ENCODE measurements at places on chromosomes 5 and 9.

DNA sequence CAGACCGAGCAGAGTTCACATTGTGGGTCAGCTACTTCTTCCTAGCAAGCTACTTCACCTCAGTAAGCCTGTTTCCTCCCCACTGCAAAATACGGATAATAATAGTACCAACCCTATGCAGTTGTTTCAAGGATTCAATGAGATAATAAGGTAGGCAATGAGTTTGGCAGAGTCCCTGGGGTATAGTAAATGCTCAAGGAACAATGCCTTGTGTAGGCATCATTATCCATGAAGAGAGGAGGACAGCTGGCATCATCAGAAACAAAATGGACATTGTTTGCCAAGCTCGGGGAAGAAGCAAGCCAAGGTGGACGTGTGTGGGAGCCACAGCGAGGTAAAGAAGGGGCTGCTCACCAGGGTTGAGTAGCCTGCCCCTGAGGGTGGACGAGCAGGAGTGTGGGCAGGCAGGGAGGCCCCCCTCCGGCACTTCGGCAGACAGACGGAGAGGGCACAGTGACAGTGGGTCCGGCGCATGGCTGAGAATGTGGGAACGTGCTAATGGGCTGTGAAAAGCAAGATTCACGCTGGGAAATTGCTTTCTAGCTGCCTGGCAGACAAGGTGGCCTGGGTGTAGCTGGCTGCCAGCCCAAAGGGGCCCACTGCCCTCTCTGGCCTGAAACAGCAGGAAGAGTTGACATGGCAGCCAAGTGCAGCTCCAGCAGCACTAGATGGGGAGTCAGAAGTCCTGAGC lies 10.1 kb downstream of the CAMK2A start:
- no peak for DNase-seq

GRCh38 chr5:43602461-43603343 lies at the start of gene NNT:
Gene NNT, plus strand, starts transcription at chr5:43603180. Its CDS starts 6,016 bp downstream, at chr5:43609196.
- peak; percentile 61 for DNase-seq

DNA sequence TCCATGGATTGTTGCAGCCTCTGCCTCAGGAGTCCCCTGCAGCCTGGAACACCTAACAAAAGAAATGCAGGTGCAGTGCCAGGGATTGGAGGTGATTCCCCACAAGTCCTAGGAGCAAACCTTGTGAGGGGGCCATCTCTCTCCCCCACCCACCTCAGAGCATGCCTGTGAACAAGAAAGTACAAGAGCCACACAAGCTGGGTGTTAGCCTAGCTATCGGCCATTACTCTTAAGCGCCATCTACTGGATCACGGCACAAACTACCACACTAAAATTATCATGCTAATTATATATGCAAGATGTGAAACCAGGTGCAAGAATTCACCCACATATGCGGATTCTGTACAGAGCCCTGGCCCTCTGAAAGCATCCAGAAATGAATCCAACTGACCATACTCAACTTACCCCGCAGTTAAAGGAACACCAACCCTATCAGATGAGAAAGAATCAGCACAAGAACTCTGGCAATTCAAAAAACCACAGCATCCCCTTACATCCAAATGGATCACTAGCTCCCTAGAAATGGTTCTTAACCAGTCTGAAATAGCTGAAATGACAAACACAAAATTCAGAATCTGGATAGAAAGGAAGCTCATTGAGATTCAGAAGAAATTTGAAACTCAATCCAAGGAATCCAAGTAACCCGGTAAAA lies 16.5 kb upstream of the PRSS3 start:
- peak; percentile 56 for DNase-seq

GRCh38 chr9:131774636-131775035 lies 34.8 kb upstream of the RAPGEF1 start:
- DNase-seq = no peak

GRCh38 chr5:51468196-51468595 lies 84.9 kb downstream of the ISL1 start:
- DNase-seq = no peak

- peak; percentile 55 for DNase-seq
Measured at GRCh38 chr9:107487521-107488374, 1.8 kb downstream of the KLF4 start.

- DNase-seq = no peak
Measured at GRCh38 chr5:137572042-137572695, 73.0 kb upstream of the SPOCK1 start.

GRCh38 chr5:29367176-29367833 lies 1826.2 kb upstream of the CDH6 start:
- DNase-seq = no peak

- no peak for DNase-seq
Measured at GRCh38 chr5:79613549-79613948, 1.3 kb downstream of the TENT2 start.

GRCh38 chr9:38318759-38319495 lies 73.6 kb upstream of the ALDH1B1 start:
- peak; percentile 43 for DNase-seq

DNA sequence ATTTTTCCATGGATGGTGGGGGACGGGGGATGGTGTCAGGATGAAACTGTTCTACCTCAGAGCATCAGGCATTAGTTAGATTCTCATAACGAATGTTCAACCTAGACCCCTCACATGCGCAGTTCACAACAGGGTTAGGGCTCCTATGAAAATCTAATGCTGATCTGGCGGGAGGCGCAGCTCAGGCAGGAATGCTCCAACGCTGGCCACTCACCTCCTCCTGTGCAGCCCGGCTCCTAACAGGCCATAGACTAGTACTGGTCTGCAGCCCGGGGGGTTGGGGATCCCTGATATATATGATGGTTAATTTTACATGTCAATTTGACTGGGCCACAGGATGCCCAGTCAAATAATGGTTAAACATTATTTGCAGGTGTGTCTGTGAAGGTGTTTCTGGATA lies 199.0 kb upstream of the NR4A3 start:
- DNase-seq = no peak

GRCh38 chr5:177366528-177367322 lies 9.0 kb downstream of the RGS14 start:
- DNase-seq = no peak

DNA sequence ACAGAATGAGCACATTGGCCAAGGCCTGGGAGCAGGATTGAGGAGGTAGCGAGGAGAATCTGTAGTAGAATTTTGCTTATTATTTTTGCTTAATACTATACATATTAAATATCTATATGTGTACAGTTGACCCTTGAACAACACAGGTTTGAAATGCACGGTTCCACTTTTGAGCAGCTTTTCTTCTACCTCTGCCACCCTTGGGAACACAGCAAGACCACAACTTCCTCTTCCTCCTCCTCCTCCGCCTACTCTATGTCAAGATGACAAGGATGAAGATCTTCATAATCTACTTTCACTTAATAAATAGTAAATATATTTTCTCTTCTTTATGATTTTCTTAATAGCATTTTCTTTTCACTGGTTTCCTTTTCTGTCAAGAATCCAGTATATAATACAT lies 541.4 kb downstream of the KCTD16 start:
- DNase-seq = no peak

DNA sequence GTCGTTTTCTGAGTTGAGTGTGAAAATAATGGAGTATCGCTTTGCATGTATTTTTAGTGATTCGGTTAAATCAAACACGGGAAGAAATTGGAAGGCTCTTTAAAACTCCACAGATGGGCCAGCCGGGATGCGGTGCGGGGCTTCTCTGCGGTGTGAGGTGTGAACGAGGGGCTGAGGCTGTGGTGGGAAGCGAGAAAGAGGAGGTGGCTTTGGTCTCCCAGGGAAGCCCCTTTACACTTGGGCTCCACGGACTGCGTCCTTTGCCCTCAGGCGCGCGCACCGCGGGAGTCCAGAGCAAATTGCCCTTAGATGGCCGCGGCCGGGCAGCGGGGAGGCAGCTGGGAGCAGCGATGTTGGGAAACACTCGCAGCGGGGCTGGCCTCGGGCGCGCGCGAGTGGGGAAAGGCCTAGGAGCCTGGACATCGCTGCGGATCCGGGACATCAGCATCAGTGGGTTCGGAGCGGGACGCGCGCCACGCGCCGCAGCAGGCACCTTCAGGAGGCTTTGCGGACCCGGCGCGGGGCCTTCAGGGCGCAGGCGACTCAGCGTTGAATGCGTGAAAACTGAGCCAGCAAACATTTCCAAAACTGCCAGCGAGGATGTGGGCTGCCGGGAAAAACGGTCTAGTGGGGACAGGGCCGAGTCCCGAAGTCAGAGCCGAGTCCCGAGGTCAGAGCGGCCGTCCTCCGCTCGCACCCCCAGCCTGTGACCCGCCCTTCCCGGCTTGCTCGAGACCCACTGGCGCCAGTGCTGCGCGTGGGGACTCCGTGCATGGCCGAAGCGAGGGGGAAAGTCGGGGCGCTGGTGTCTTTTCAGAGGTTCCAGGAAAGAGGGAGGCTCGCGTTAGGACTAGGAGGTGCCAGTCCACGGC lies 6.5 kb downstream of the IRX1 start:
- no peak for DNase-seq

- no peak for DNase-seq
Measured at GRCh38 chr9:103889989-103890388, 204.1 kb upstream of the SMC2 start.

DNA sequence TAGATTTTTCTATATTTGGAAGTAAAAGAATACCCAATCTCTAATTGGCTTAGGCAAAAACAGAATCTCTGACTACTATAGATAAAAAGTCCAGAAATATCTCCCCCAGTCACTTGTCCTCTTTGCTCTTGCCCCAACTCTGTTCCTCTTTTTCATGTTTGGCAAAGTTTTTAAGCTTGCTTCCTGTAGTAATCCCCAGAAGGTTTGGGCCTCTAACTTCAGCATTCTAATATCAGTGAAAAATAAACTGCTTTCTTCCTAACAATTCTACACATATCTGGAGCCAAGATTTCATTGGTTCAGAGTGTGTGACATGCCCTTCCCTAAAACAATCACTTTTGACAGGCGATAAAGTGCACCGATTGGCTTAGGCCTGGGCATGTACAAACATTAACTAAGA lies 1680.3 kb downstream of the MAT2B start:
- no peak for DNase-seq

DNA sequence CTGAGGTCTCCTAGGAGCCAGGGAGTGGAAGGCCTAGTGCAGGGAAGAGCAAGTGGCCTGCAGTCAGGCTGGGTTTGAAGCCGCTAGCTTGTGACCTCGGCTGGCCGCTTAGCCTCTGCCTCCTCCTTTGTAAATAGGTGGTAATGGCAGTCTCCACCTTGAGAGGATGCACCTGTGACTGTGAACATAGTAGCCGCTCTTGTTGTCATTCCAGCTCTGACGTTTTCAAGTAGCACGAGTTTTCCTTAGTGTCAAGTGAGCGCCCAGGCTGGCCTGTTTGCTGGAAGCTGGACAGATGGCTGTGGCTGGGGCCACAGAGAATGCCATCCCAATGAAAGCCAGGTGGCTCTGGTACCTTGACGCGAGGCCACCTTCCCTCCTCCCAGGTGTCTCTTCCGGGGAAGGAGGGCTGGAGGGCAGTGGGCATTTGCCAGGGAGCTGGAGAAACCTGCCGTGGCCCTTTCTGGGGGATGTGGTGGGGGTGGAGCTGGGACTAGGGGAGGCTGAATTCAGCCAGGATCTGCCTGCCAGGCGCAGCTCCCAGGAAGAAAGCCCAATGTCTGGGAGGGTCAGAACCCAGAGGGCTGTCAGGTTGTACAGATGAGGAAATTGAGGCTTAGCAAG lies 2.5 kb downstream of the ASS1 start:
- DNase-seq = no peak

DNA sequence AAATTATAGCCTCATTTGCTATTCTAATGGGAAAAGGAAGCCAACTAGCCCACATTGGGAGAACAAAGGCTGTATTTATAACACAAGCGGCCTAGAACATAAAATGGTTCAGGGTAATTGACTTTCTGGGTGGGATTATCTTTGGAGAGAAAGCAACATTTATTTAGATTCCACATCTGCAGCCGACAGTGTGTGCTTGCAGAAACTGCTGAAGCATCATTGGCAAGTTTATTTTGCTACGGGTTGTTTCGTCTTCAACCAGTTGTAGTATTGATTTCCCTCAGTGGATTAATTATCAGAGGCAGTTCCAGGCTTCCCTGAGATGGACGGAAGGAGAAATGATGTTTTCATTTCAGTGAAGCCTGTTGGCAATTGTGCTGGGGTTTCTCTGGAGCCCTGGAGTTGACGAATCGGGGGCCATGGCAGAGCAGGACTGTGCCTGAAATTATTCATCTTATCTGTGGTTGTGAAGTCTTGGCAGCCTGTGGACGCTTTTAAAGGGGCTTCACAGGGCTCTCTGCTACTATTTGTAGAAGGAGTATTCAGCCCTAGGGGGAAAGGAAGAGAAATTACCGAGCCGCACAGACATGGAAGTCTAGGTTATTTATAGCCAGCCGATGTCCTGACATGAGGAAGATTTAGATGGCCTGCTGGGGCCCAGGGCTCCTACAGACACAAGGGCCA lies 290.6 kb upstream of the IRX4 start:
- DNase-seq = no peak

GRCh38 chr5:61252643-61252925 lies 79.5 kb upstream of the ZSWIM6 start:
- no peak for DNase-seq

GRCh38 chr9:84235511-84235910 lies 105.0 kb downstream of the SLC28A3 start:
- DNase-seq = no peak

DNA sequence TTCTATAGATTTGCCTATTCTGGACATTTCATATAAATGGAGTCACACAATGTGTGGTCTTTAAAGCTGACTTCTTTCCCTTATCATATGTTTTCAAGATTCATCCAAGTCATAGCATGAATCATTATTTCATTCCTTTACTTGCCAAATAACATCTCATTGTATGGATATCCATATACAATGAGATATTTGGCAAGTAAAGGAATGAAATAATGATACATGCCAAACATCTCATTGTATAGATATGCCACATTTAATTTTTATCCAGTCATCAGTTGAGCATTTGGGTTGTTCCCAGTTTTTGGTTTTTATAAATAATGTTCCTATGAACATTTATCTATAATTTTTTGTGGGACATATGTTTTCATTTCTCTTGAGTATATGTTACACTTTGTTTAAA lies 20.5 kb upstream of the OR2K2 start:
- DNase-seq = no peak

- DNase-seq = no peak
Measured at GRCh38 chr5:33659526-33660169, 218.9 kb downstream of the TARS1 start.

DNA sequence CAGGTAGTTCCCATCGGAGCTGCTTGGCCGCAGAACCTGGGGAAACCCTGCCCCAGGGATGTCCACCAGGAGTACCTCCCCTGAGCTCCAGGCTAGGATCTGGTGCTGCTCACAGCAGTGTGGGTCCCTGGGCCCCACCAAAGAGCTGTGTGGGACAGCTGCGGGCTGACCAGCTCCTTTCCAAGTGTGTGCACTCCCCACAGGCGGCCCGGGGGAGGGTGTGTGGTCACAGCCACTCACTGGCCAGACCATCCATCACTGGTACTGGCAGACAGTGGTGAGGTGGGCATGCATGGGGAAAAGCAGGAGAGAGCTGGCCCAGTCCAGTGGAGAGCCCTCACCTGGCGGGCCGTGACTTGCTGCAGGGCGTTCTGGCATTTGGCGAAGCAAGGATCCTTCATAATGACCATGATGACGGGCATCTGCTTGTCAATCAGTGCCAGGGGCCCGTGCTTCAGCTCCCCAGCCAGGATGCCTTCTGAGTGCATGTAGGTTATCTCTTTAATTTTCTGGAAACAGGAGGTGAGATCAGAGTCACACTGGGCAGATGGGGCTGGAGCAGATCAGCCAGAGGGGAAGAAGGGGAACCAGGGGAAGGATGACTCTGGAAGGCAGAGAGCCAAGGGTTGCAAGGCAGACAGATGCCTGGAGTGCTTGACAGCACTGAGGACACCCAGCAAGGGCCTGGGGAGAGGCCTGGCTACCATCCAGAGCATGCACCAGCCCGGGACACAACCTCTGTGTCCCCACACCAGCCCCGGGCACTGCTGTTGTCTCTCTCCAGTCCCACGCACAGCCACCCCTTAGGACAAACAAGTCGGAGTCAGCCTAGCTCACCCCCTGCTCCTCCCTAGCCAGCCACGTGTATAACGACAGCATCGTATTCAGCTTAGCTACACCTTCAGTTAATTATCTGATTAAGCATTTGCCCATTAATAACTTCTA lies 12.8 kb upstream of the MAPK9 start:
- no peak for DNase-seq
